ENCODE measurements at places on chromosomes 16 and 17. TPM values are rescaled to one million over a fixed set of nuclear protein-coding genes. Genes with fewer than 3 reads are reported as not detected.

- no peak for DNase-seq
These were observed 398.5 kb downstream of the SLC39A11 start for GRCh38 chr17:72693956-72694355.

Gene SLFN11
- total RNA-seq, result 67.5 TPM

- no peak for DNase-seq
These were observed 3.7 kb upstream of the NPW start for GRCh38 chr16:2015947-2016208.

Gene KCNJ18
- total RNA-seq, result not detected

Gene KCTD19
- total RNA-seq, result 0.20 TPM

- DNase-seq, result no peak
These were observed 19.0 kb upstream of the PMP22 start for GRCh38 chr17:15284107-15284506.

DNA sequence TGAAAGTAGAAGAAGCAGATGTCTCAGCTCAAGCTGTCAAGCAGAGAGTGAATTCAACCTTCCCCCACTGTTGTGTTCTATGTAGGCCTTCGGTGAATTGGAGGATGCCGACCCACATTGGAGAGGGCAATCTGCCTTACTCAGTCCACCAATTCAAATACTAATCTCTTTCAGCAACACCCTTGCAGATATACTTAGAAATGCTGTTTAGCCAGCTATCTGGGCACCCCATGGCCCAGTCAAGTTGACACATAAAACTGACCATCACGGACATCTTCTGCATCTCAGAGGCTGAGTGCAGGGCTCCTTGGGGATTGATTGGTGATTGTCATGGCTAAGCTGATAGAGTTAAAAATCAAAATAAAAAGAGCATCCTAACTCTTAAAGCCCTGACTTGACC is 58.3 kb downstream of the IRX3 start:
- DNase-seq, result no peak

Gene CES5A
- not detected for total RNA-seq

GRCh38 chr16:49738832-49739231 is 117.1 kb downstream of the ZNF423 start:
- no peak for DNase-seq

Gene PLA2G10
- not detected for total RNA-seq

GRCh38 chr17:75549246-75550138 is 24.0 kb downstream of the LLGL2 start:
- no peak for DNase-seq

- DNase-seq, result no peak
These were observed 671.8 kb downstream of the HS3ST4 start for GRCh38 chr16:26363581-26363980.

DNA sequence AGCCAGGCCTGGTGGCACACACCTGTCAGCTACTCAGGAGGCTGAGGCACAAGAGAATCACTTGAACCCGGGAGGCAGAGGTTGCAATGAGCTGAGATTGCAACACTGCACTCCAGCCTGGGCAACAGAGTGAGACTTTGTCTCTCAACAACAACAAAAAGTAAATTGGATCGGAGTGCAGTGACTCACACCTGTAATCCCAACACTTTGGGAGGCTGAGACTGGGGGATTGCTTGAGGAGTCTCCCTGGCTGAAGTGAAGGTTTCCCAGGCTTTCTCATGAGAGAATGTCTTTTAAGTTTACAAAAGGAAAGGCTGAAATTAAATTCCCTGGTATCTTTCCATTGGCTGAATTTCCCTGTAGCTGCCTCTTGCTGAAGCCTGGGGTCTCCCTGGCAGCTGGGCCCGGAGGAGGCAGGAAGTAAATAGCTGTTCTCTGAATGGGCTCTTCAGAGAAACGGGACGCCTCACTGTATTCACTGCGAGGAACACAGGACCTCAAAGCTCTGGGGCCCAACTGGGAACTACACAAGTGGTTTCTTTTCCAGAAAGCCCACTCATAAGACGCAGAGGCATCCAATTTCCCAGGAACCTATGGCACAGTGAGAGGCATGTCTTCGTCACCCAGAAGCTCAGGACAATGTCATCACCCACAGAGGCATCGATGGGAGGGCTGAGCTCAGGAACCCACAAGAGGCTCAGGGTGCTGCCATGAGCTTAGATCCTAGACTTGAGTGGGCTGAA is 77.4 kb upstream of the SMURF2 start:
- DNase-seq, result no peak

- DNase-seq, result no peak
These were observed 9.6 kb downstream of the ABHD15 start for GRCh38 chr17:29557085-29557738.

Gene RND2
- total RNA-seq, result not detected

GRCh38 chr17:73562896-73563295 is 81.3 kb downstream of the SDK2 start:
- DNase-seq, result no peak

DNA sequence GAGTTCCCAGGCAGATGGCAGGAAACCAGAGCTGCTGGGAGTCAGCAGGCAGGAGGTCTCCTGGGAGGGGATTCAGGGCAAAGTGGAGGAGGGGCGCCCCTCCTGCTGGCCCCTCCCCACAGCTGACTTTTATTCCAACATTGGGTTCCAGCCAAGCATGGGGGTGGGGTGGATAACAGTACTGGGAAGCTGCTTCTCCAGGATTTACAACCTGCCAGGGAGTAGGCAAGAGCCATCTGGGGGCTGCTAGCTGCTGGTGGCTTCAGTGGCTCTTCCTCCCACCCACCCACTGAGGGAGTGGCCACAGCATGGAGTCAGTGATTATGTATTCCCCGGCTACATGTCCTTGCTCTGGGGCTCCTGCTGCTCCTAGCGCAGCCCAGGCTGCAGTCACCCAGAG is 36.8 kb downstream of the TMEM132E start:
- DNase-seq, result no peak

GRCh38 chr16:75764154-75764768 is 38.0 kb upstream of the CPHXL start:
- DNase-seq, result peak; percentile 66

Gene JUP
- total RNA-seq, result 0.35 TPM

DNA sequence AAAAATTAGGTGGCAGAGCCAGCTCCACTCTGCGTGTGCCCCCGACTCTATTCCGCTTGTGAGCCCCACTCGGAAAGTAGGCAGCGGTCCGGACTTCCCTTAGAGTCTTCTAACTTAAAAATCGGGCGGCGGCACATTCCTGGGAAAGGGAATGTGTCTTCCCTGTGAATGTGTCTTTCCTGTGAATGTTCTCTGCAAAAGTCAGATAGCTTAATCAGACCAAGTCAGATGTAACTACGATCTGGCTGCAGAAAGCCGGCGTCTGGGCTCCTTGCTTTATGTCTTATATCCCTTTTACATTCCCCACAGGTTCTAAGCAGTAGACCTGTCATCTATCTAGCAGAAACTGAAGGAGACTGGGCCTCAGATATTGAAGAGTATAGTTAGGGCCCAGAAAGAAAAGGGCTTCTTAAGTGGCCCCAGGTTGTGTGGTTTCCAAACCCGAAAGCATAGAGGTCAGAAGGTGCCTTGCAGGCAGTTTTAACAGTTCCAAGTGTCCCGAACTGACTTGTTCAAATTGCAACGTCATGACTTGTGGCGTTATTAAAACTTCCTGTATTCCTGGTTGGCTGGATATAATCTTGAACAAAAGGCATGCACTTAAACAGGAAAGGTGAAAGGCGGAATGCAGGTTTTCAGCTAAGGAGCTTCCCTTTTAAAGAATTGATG is 601 bp downstream of the PHKB start:
- DNase-seq, result peak; percentile 25

- no peak for DNase-seq
These were observed 50.7 kb upstream of the DOC2B start for GRCh38 chr17:231966-232807.

GRCh38 chr16:50497592-50497991 is 50.6 kb upstream of the NKD1 start:
- peak; percentile 8 for DNase-seq

- DNase-seq, result no peak
These were observed 5.4 kb downstream of the SLC12A3 start for GRCh38 chr16:56870276-56870888.

- no peak for DNase-seq
These were observed 34.3 kb upstream of the WSCD1 start for GRCh38 chr17:6035801-6036394.

DNA sequence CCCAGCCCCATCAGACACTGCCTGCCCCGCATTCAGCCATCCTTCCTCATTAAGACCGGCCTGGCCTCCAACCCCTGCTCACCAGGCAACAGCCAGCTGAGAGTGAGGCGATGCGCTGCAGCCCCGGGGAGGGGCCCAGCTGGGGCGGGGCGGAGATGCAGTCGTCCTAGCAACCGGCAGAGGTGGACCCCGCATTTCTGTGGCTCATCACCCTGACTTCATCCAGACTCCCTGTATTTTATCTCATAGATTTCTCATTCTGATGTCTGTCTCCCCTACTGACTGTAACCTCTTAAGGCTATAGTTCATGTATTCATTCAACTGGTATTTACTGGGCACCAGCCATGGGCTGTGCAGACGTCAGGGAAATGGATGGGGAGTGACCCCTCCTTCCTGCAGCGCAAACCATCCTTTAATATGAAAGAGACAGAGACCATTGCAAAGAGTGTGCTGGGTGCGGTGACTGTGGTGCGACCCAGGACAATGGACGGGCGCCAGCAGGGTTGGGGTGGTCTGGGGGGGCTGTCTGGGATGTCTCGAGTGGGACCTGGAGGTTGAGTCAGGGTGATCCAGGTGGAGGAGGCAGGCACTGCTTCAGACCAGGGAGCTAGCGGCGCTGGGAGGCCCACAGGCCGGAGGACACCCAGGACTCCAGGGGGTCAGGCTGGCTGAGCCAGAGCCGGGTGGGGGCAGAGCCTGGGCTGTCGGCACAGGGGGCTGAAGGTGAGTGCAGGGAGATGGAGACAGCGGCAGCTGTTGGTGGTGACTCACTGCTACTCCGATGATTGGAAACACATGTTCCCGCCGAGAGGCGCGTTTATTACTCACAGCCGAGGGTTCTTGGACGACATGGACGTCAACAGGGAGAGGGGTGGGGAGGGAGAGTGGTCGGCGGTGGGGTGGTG is 10.5 kb upstream of the TIMP2 start:
- DNase-seq, result no peak

DNA sequence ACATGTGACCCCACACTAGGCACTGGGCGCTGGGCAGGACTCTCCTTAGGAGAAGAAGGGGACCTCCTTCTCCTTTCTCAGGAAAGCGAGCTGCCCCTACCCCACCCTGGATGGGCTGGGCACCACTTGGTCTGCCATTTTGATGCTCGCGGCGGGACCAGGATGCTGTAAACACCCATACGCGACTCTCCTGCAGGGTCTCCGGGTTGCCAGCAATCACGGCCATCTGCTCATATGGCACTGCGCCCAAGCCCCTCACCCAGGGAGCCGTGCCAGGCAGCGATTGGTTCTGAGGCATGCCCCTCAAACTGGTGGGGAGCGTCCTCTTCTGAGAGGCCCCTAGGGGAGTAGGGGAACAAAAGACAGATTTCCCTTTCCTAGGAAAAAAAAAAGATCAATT is 99.0 kb downstream of the C16orf78 start:
- no peak for DNase-seq

DNA sequence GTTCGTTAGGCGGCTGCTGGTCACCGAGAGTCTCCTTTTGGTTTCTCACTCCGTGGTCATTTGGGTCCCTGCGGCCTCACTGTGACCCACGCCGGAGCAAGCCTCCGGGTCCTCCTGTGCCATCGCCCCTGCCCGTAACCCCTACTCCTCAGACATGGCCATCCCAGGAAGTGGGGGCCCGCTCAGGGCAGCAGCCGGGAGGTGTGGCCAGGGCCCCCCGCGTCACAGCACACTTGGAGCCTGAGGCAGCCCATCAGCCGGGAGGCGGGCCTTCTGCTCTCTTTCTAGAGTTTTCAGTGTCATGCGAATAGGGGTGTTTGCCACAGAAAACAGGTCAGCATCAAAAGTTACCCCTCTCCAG is 7.9 kb upstream of the WFIKKN1 start:
- no peak for DNase-seq

Gene KRT40
- total RNA-seq, result not detected

DNA sequence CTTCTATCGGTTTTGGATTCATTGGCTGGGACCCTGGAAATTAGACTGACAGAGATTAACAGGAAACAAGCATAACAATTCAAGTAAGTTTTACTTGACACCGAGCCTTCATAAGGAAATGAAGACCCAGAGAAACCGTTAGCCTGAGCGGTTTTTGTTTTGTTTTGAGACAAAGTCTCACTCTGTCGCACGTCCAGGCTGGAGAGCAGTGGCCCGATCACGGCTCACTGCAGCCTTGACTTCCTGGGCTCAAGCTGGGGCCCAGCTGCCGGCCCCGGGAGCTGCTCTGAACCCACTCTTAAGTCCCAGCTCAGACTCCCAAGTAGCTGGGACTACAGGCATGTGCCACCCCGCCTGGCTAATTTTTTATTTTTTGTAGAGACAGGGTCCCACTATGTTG is 321.3 kb downstream of the SEC14L1 start:
- peak; percentile 68 for DNase-seq

Gene CCT6B
- 1.9 TPM for total RNA-seq

Gene HAS3
- total RNA-seq, result 0.38 TPM

GRCh38 chr16:64679976-64680690 is 441.7 kb downstream of the CDH11 start:
- no peak for DNase-seq

- no peak for DNase-seq
These were observed 7.3 kb upstream of the BLMH start for GRCh38 chr17:30299000-30299399.

DNA sequence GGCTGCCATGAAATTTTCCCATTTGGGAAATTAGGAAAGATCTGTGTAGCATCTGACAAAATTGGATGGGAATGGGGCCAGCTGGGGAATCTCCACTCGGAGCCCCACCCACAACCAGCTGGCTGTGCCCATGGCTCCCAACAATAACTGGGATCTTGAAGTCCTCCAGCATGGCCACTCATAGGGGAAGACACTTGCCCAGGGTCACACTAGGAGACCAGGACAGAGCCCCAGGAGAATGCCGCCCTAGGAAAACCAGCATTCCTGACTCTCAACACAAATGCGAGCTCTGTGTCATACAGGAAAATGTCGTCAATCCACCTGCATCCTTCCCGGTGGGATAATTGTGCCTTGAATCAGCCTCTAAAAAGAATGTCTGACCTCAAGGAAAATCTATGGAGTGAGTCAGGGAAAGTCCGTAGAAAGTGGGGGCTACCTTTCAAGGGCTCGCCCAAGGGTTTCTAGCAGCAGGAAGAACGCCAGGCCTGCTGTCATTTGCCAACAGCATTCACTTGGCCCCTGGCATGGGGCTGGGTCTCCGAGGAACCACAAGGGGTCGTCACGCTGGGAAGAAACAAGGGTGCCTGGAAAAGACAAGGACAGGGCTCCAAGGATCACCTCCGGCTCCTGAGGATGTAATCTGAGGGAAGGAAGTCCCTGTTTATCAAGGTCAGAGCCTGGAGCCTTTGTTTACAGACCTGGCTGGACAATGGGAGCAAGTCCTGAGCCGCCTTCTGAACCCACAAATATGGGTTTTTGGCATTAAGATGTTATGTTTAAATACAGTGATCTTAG is 15.9 kb downstream of the CDH5 start:
- no peak for DNase-seq

GRCh38 chr16:68444056-68444657 is 4.2 kb downstream of the SMPD3 start:
- DNase-seq, result no peak

Gene WFDC1
- total RNA-seq, result not detected

Gene NLGN2
- 3.7 TPM for total RNA-seq

Gene ORC6
- total RNA-seq, result 35.8 TPM

- no peak for DNase-seq
These were observed 10.3 kb upstream of the HAS3 start for GRCh38 chr16:69095193-69095592.

Gene SLFN5
- total RNA-seq, result 240 TPM

- no peak for DNase-seq
These were observed 26.4 kb downstream of the ORC6 start for GRCh38 chr16:46715769-46716305.

Data from activated CD4-positive, alpha-beta memory T cell treated with anti-CD3 and anti-CD28 coated beads, Interleukin-2, amount 10 ng/mL, durations not matched to agents 7 days and 5 days (primary cell).